Stimulated activated CD4-positive, alpha-beta T cell treated with anti-CD3 and anti-CD28 coated beads, TNF-alpha, amount 100 ng/mL, for 4 hours (primary cell): ENCODE measurements at places on chromosomes 1 and 21.

- DNase-seq: no peak
Measured at GRCh38 chr1:201501812-201502510, 5.0 kb downstream of the CSRP1 start.

DNA sequence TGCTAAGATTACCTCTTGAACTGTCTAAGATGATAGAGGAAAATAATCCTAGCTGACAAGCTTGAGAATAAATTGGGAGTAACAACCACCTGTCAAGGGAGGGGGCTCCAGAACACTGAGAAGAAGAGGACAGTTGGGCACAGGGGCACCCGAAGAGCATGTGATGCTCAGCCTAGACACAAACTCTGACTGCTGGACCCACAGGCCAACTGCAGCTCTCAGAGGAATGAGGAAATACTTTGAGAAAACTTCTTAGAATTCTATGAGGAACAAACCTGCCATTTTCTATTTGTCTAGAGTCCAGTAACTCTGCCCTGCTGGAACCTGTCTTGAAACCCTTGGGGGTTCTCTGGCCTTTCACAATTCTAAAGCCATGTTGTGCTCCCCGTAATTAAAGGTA is 124.1 kb upstream of the KCNK2 start:
- DNase-seq: no peak

- peak; percentile 11 for DNase-seq
Measured at GRCh38 chr1:111738436-111739193, 580 bp downstream of the INKA2 start.

GRCh38 chr1:100130552-100131077 is 2.1 kb downstream of the SASS6 start:
- no peak for DNase-seq

- DNase-seq: no peak
Measured at GRCh38 chr1:16205334-16205671, 7.1 kb downstream of the ARHGEF19 start.

GRCh38 chr1:242468784-242469183 is 55.7 kb downstream of the PLD5 start:
- DNase-seq: no peak

DNA sequence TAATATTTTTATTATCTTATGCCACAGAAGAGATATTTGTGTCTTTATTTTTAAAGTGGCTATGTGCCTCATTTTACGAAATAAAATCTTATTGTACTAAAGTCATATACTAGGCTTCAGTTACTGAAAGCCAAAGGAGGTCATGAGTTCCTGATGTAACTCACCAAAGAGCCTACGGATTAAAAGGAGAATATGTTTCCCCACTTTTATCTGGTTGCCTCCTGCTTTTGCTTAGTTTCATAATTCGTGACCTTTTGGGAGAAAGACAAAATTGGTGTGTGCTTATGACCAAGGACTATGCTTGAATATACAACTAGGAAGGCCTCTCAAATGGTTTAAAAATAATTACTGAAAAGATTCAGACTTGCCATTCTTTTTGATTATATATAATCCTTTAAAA is 18.2 kb upstream of the AHCTF1 start:
- DNase-seq: no peak

DNA sequence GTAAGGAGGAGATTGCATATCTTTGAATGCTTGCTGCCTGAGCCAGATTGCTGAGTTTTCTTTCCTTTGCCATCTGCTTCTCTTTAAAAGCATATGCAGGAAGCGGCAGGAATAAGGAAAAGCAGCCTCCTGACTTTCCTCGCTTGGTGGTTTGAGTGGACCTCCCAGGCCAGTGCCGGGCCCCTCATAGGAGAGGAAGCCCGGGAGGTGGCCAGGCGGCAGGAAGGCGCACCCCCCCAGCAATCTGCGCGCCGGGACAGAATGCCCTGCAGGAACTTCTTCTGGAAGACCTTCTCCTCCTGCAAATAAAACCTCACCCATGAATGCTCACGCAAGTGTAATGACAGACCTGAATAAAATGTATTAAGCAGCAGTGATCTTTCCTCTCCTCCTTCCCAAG is 1.5 kb downstream of the CORT start:
- DNase-seq: no peak

GRCh38 chr1:49824261-49824660 is 199.5 kb downstream of the AGBL4 start:
- no peak for DNase-seq

DNA sequence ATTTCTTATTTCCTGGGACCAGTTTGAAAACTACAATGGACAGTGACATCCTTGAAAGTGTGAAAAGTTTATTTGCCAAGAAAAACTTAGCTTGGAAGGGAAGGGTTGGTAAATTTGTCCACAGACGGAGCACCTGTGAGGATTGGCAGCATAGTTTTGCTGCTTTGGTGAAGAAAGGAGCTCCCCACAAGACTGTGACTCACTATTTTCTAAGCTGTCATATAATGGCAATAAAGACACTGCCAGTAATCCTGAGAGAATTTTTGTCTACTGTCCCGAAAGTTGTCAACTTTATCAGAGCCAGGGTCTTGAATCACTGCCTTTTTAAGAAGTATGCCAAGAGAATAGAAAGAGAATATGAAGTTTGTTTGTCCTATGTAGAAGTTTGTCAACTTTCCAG is 230.8 kb downstream of the NEGR1 start:
- no peak for DNase-seq

DNA sequence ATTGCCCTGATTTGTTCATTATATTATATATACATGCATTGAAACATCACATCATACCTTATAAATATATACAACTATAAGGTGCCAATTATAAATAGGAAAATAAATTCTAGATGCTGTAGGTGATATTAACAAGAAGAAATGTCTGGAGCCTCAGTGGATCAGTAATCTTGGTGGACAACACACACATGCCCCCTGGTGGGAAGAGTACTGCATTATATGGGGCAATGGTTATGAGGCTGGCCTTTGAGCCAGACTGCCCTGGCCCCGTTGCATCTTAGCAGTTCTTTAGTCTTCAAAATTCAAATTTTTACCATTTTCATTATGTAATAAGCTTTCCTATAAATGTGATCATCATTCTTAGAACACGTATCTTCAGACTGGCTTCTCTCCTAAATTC is 335.0 kb upstream of the GREM2 start:
- DNase-seq: no peak

DNA sequence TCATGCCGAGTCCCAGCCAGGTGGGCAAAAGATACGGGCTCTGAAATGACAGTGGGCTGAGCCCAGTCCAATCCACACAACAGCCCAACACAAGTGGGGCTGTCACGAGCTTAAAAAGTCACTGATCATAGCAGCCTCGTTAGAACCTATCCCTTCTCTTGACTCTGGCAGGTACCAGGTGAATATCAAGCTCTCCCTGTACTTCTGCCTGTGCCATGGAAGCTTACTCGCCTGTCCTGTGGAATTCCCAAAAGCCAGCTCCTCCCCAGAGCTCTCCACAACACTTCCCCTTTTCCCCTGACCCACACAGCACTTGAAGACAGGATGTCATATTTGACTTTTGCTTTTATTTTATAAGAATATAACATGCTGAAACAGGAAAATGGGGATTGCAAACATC is 5.9 kb downstream of the RGS16 start:
- no peak for DNase-seq

DNA sequence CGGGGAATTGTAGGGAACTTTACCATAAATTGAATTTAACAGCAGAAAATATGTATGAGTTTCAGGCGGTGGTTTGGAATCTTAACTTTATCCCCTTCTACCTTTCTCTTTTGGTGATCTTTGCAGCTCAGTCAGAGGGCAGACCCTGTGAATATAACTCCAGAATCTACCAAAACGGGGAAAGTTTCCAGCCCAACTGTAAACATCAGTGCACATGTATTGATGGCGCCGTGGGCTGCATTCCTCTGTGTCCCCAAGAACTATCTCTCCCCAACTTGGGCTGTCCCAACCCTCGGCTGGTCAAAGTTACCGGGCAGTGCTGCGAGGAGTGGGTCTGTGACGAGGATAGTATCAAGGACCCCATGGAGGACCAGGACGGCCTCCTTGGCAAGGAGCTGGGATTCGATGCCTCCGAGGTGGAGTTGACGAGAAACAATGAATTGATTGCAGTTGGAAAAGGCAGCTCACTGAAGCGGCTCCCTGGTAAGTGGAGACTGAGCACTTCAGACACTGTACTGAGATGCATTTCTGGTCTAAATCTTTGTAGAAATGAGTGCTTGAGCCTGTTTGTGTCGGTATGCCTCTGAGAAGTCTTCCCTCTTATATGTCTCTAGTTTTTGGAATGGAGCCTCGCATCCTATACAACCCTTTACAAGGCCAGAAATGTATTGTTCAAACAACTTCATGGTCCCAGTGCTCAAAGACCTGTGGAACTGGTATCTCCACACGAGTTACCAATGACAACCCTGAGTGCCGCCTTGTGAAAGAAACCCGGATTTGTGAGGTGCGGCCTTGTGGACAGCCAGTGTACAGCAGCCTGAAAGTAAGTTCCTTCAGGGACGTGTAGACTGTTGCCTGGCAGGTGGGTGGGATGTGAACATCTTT is 1.5 kb downstream of the CCN1 start:
- DNase-seq: no peak

DNA sequence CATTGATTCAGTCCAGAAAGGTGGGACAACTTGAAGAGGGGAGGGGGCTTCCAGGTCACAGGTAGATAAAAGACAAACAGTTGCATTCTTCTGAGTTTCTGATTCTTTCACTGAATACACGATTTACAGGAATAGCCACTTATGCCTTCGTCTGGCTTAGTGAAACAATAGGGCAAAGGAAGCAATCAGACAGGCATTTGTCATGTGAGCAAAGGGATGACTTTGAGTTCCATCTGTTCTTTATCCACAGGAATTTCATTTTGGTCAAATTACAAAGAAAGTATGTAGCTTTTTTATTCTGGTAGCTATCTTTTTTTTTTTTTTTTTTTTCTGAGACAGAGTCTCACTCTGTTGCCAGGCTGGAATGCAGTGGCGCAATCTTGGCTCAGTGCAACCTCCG is 202.5 kb downstream of the TTLL7 start:
- DNase-seq: no peak

DNA sequence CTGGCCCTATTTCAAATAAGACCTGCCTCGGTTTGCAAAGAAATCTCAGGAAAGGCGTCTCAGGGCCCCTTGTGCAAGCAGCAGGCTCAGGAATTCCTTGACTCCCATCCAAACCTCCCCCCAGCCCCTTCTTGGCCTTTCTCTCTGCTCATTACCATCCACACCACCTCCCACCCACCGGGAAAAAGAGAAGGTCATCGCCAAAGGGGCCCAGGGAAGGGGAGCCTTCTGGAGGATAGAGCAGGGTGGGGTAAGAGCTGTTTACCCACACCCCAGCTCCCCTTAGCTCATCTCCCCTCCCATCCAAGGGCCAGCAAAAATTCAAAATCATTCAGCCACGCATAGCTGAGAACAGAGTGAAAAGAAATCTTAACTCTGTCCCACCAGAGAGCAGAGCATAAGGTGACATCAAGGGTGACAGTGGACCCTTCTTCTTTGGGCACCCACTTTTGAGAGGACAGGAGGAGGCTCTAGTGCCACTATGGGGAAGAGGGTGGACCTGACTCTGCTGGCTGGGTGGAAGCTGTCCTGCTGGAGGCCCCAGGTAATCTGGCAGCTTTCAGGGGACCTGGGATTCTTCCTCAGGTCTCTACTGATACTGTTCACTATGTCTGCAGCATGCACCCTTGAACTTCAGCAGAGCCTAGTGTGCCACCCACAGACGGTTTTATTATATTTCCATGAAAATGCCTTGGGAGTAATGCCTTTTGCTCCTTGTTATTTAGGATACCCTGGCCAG is 3.9 kb upstream of the WNT2B start:
- no peak for DNase-seq
